ENCODE measurements at places on chromosomes 2 and 18.

DNA sequence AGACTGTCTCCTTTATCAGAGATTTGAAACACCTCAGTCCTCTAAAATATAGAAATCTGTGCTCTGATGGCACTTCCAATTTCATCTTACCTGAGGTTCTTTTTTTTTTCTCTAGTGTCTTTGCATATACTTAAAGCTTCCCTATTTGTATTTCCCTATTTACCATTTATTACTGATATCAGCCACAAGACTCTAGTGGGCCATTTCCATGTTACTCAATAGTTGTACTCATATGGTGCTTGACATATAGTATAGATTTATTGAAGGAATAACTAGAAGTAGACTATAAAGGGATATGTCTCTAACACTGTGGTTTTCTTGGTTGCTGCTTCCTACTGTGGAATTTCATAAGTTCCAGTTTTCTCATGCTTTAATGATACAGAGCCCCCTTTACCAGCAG is 3.0 kb downstream of the RBM45 start:
- DNase-seq: no peak

DNA sequence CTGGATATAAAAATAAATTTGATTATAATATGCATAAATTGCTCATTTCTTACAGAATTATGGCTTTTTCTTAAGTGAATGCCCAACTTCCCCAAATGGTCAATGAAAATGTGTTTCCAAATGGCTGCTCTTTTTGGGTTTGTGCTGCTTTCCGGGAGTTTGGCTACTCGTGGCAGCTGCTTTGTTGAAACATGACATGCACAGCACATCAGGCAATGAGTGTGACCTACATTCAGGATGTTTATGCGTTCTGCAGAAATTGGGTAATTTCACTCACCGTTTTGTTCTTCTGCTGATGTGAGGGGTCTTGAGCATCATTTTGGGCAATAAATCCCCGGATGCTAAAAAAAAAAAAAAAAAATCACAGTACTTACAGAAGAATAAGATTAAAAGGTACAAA is 825.0 kb upstream of the KLHL29 start:
- DNase-seq: no peak

DNA sequence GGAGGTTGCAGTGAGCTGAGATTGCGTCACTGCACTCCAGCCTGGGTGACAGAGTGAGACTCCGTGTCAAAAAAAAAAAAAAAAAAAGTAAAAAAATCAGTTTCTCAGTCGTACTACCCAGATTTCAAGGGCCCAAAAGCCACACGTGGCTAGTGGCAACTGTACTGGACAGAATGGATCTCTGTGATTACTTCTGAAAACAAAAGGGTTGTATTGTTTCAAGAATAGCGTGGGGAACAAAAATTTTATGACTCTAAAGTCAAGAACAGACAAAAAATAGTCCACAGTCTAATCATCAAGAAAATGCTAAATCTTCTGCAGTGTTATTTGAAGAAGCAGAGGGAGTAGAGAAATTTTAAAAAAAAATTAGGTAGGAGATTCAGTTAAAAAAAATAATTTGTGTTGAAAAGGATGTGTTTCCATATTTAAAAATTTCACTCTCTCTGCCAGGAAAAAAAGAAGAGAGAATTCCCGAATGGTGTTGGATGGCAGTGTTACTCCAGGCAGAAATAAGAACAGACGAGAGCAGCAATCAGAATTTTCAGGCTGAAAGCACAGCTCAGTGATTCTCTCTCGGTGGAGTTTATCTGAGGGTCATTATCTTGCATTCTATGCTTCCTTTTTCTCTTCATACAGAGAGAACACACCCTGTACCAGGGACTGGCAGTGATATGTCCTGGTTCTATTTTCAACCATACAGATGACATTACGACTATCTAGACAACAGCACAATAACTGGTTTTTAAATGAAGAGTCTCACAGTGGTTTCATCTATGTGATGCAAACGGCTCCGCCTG is 61.8 kb downstream of the CABYR start:
- no peak for DNase-seq

- no peak for DNase-seq
Measured at GRCh38 chr2:156434461-156435291, 1.5 kb upstream of the GPD2 start.

Data from activated CD4-positive, alpha-beta T cell treated with anti-CD3 and anti-CD28 coated beads for 24 hours (primary cell).